Osteoblast (primary cell): ENCODE measurements at places on chromosomes 1 and 21.

DNA sequence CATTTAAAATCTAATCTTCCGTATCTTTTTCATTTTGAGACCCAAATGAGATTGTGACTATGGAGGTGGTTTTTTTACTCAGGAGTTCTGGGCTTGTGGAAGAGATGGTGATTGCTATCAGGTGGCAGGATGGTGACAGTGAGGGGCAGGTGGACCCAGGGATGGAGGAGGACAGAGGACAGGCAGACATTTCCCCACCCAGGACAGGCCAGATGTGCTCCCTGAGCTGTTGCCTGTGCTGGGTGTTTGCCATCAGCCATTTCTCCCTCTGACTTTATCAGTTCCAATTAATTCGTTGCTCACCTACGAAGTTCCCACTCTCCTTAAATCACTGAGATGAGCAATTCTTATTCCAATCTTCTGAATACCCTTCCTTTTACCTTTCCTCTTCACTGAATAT is 26.5 kb downstream of the C1orf116 start:
- no peak for DNase-seq

GRCh38 chr1:177783051-177783450 is 186.8 kb downstream of the SEC16B start:
- peak; percentile 22 for DNase-seq

DNA sequence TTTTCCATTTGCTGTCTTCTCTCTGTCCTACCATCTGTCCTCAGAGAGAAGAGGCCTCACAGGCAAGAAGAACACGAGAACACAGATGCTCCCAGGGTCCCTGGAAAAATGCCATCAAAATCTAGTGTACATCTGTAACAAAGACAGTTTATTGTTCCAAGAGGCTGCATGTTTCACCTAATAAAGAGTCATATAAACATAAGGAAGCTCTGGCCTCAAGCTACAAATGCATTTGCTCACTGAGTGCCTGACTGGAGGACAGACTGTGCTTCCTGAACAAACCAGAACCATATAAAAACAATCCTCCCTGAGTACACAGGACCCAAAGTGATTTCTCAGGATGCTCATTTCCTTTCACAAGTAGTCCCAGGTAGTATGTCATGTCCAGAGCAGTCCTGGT is 76.3 kb upstream of the SLC44A3 start:
- no peak for DNase-seq

- no peak for DNase-seq
Measured at GRCh38 chr1:166153525-166154314, 13.1 kb downstream of the FAM78B start.

DNA sequence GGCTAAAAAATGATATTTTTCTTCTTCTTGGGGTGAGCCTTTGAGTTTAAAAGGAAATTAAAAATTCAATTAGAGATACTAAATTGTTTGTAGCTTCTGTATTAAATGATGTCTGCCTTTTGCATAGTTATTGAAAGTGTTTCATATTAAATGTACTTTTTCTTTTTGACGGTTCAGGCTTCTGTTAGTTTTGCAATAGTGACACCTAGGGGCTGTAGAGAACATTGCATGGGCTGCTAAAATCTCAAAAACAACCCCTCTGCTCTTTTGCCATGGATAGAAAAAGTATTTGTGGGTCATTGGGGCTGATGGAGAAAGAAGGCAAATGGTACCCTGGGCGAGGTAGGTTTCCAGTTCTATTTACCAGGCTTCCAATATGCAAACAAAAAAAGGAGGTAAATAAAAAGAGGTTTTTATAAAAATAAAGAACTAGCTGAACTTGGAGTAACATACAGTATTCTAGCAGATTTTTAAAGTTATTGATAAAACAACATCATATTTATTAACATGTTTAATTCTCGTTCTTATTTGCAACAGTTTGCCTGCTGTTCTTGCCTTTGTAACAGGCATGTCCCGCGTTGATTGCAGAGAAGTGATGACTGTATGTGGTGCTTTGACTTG is 115.4 kb upstream of the HOOK1 start:
- DNase-seq, result no peak

DNA sequence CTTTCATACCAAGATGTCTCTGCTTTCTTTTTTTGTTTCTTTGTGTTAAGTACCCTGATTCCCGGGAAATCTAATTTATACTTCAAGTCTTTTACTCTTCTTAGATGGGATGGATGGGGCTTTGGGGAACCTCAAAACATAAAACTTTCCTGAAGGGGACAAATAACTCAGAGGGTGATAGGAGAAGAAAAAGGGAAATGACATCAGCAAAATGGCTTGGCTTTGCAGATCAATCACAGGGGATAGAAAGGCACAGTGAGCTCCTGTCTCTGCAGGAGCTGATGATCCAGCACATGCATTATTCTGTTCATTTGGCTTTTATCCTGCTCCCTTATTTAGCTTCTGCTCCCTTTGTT is 1.4 kb upstream of the CA14 start:
- DNase-seq, result peak; percentile 61

GRCh38 chr21:32372755-32373154 is 20.1 kb downstream of the URB1 start:
- no peak for DNase-seq

DNA sequence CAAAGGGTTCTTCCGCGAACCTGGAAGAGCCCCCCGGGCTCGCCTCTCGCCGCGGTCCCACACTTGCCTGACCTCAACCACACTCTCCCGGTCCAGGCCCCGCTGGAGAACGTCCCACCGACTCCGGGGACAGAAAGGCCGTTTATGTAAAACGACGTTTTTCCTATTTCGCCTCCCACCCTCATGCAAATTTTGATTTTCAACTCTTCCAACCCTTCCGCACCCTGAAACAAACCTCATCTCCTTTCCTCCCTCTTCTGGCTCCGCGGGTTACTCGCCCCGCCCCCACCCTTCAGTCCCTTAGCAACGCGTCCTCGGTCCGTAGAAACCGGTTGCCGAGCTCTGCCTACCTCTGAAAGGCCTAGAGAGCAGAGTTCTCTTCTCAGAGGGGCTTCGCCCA is at the start of gene C1orf141:
C1orf141 (minus strand) TSS at position 276 of the 400 bp plus-strand sequence. CDS start 7,730 bp downstream, outside the sequence.
- DNase-seq, result no peak

DNA sequence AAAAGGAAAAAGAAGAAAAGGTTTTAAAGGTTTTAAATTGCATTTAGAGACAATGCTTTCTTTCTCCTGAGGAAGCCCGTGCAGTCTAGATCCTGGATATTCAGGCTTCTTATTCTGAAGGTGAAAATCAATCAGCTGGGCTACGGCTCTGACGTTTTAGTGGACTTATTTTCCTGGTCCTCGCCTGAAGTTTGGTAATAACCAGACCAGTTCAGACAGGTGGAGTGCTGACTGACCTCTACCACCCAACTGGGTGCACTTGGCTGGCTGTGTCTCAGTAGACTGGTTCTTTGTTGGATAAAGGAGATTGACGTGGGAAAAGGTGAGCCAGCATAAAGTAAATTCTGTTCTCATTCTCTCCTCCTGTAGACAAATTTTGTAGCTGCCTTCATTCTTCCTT is 7.2 kb upstream of the ATP1A1 start:
- no peak for DNase-seq
